ELR (cell line): ENCODE measurements at places on chromosomes 5 and 9.

DNA sequence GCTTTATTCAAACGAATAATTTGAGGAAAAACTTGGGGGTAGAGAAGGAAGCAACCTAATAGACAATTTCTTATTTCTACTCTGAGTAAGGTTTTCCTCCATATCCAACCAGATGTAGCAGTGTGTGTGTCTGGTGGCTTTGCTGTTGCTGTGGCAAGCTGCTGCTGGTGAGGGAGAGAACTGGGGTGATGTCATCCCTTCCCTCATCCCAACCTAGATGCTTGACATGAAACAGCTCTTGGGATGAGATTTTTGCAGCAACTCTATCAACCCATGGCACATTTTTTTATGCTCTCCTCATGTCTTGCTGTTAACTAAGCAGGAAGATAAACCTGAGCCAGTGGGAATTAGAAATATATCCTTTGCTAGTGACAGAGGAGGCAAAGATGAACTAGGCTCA lies 135.8 kb downstream of the PCSK1 start:
- DNase-seq: peak; percentile 61

DNA sequence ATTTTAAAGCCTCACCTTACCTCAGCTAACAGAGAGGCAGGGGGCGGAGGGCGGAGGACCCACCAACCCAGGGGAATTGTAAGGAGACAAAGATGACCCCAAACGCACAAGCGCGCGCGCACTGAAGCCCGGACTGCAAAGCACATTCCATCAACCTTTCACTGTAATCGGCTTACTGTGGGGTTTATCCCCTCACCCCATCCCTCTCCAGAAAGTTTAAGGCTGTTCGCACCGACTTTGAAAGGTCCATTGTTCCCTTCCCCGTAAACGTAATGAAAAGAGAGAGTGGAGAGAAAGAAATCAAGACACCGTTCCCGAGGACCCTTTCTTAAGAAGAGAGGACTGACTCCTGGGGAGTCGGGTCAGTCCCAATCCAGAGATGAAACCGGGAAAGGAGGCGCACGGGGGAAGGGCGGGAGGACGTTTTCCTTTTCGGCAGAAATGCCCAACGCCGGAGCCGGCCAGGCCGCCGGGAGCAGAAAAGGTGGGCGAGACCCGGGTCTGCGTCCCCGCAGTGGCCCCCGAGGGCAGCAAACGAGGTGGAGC lies 464 bp downstream of the CEMIP2 start:
- DNase-seq: peak; percentile 55

DNA sequence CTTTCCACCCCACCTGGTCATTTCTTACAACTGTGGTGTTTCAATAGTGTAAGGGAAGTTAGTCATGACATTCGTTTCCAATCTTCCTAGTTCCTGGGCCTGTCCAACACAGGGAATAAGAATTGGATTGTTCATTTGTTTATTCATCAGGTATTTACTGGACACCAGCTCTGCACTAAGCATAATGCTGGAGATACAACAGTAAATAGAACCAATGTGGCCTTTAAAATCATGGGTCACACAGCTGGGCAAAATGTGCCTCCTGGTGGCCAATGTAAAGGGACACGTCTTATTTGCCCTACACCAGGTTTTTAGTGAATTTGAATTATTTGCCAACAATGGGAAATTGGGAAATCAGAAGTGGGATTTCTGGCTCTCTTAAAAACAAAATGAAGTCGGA lies 10.4 kb downstream of the ABLIM3 start:
- DNase-seq: peak; percentile 70

GRCh38 chr5:38382898-38383297 lies 124.5 kb downstream of the EGFLAM start:
- peak; percentile 80 for DNase-seq

DNA sequence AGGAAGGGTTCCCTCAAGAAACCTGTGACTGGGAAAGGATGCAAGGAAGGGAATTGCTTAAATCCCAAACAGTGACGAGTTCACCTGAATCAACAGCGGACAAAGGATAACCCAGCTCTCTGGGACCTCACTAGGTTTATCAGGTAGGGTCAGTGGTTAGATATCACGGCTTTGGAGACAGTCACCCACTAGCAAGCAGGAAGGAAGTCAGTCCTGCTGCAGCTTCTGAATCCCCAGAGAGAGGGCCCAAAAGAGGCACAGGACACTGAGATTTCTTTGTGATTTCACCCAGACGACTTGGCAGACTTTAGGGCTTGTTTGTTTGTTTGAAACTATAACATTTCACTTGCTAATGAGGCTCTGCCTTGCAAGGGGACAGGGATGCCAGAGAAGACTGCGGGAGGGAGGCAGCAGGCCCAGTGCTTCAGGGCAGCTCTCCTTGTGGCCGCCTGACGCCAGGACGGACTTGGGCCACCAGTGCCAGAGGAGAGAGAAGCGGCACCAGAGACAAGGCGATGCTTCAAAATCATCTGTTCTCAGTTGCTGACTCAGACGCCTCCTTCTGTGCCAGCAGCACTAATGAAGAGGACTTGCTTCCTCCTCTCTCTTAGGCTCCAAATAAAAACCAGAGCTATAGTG lies 275.6 kb upstream of the SLC30A5 start:
- no peak for DNase-seq

DNA sequence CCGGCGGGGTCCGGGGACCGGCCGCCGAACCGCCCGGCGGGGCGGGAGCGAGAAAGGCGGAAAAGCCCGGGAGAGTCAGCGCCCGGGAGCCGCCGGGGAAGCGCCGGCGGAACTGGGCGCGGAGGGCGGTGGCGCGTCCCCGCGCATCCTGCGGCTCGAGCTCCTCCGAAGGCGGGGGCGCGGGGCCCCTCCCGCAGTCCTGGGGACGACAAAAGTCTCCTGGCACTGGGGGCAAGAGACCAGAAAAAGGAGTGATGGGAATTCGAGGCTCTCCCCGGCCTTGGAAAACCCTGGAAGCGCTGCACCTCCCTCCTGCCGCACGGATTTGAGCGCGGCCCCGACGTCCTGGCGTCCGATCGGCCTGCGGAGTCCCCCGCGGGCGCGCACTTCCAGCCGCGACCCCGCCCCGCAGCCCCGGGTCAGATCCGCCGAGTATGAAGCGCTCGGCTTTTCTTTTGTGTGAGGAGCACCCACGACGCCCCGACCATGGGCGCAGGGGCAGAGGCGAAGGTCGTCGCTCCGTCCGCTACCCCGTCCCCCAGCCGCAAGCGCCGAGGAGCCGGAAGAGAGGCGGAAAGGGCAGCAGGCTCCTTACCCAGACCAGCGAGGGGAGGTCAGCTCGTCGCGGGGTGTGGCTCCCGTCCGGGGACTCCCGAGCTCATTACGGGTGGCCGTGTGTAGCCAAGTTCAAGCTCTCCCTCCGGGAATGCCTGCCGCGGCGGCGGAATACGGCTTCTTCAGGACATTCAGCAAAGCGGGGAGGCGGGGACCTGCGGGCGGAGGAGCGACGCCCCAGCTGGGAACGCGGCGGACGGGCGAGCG lies at the start of gene EPB41L4A:
Gene EPB41L4A, minus strand, starts transcription at position 114 of the 822 bp plus-strand sequence. CDS start 238 bp downstream, outside the sequence.
- peak; percentile 10 for DNase-seq

GRCh38 chr5:65625743-65626142 lies 916 bp downstream of the SHLD3 start:
- peak; percentile 19 for DNase-seq

DNA sequence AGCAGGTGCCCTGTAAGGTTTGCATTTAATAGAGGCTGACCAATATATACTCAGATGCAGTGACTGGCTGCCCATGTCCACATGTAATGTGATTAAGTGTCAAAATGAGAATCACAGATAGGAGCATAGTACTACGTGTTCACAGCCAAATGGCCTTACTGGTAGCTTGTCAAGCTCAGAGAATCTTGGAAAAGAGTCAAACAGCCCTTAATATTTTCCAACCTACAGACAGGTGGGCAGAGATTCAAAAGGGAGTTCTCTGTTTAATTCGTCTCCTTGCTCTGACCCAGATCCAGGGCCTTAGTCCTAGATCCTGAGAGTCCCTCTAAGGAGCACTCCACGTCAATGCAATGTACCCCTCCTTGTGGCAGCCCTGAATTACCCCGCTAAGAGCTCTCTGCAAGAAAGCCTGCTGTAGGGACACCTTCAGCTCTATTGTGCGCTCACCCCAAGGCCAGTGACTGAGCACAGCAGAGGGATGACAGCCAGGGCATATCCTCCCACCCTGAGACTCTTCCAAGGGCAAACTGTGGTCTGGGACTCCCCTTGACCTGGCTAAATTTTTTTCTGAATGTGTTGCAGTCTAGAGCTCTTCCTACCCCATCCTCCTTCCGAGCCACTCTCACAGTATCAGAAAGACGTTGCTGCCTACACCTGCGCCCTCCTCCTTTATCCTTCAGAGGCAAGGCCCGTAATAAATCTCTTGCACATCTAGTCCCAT lies 159.2 kb downstream of the SNCAIP start:
- DNase-seq: no peak

GRCh38 chr5:172503925-172504700 lies 49.8 kb upstream of the SH3PXD2B start:
- no peak for DNase-seq

- DNase-seq: no peak
These were observed 34.0 kb downstream of the B4GALT1 start for GRCh38 chr9:33133186-33133585.

DNA sequence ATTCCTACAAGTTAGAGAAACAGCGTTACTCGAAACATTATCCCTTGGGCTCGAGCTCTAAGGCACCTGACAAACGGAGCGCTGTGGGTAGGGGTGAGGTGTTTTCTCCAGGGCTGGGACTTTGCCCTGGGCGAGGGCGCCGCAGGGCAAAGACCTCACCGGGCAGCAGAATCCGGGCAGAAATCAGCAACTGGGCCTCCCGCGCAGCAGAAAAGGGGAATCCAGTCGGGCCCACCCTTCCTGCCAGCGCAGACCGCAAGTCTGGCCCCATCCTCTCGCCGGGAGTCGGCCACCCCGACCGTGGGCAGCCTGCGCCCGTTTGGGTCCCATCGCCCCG lies 430 bp upstream of the MSH3 start:
- DNase-seq: peak; percentile 56

- no peak for DNase-seq
These were observed 572.8 kb downstream of the TLE1 start for GRCh38 chr9:81116340-81117137.

- DNase-seq: no peak
These were observed 1353.0 kb upstream of the C9orf72 start for GRCh38 chr9:28926306-28926705.

DNA sequence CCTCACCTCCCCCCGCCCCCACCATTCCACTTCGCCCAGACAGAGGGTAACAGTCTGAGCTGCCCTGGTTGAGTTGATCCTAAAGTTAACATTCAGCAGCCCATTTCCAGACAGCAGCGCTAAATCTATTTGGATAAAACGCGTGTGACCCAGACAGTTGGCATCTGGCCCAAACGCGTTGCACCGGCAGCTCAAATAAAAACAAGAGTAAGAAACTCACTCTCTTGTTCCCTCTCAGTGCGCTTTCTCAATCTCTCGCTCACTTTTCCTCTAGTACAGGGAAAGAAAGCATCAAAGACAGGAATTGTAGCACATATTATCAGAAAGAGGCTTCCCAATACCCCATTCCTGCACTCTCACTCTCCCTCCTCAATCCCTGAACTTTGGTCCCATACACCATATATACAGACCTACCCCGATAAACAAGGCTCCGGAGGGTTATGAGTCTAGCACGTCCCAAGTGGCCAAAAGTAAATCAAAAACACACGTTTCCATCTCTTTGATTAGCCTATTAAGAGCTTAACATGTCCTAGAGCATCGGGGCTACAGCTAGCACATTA lies 1.3 kb downstream of the ADAMTS6 start:
- peak; percentile 80 for DNase-seq

- DNase-seq: peak; percentile 65
These were observed 45.2 kb downstream of the RNF130 start for GRCh38 chr5:180026320-180026719.

- no peak for DNase-seq
These were observed 16.2 kb upstream of the IL3 start for GRCh38 chr5:132044207-132044606.

- DNase-seq: peak; percentile 66
These were observed 68.9 kb downstream of the PRDM6 start for GRCh38 chr5:123157791-123158581.

- DNase-seq: no peak
These were observed 388.9 kb upstream of the PAPPA start for GRCh38 chr9:115764645-115765044.

DNA sequence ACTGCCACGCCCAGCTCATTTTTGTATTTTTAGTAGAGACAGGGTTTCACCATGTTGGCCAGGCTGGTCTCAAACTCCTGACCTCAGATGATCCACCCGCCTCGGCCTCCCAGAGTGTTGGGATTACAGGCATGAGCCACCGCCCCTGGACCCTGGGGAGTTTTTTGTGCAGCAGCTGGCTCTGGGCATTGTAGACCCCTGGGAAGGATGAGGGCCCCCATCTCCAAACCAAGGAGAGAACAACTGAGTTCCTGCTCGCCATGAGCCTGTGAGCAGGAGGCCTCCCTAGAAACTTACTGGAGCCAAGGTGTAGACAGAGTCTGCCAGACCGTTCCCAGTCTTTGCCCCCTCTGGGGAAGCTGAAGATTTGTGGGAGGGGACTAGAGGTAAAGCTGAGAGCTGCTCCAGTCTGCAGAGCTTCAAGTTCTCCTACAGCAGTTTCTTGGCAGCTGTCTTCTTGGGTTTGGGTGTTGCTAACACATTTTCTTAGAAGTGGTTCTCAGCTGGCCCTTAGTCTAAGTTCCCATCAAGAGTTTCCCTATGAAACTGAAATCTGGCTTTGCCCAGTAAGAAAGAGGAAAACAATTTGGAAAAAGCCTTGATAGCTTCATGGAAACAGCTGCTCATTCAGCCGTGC lies 12.4 kb downstream of the NUDT2 start:
- DNase-seq: no peak

- DNase-seq: no peak
These were observed 30.2 kb downstream of the LHX2 start for GRCh38 chr9:124041817-124042116.
